ENCODE measurements at places on chromosomes 1 and 21. TPM values are rescaled to one million over a fixed set of nuclear protein-coding genes. Genes with fewer than 3 reads are reported as not detected.
A peak's percentile ranks its signal among the peaks of the same experiment; 100 is the strongest.

DNA sequence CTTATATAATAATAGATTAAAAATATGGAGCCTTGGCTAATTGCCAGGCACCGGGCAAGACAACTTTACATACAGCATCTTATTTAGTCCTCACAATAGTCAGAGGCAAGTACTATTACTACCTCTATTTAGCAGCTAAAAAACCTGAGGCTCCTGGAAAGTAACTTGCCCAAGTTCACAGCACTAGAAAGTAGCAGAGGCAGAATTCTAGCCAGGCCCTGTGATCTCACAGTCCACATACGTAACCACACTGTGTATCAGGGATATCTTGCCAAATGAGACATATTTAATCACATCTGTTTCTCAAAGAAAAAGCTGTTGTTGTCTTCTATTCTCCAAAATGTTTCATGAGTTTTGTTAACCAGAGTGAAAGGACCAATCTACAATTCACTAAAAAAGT is 378.5 kb downstream of the PLPP3 start:
- DNase-seq: no peak

GRCh38 chr21:45864436-45864835 is 117.1 kb upstream of the COL6A1 start:
- DNase-seq: peak; percentile 57

- DNase-seq: no peak
Observed at GRCh38 chr1:8407652-8408051, 89.7 kb downstream of the SLC45A1 start.

DNA sequence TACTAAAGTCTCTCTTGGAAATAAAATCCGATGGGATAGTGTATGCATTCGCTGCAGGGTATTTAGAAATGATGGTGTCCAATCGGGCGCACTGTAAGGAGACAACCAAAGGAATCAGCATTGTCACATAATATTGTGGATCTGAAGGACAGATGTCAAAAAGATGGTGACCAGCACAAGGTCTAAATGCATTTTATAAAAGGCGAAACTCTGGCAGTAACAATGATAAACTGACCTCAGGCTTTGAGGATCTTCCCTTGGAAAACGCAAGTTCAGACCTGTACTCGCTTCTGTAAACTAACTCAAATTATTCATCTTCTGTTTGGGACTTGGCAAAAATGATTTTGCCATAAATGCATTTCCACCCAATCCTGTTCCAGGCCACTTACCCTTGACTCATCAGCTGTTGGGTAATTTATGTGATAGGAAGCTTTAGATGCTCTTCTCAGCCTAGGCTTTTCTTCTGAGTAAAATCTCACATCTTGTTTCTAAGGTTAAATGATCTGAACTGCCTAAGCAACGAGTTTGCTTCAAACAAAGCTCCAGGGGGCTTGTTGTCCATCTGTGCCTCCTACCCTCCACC is 33.8 kb downstream of the STPG1 start:
- no peak for DNase-seq

DNA sequence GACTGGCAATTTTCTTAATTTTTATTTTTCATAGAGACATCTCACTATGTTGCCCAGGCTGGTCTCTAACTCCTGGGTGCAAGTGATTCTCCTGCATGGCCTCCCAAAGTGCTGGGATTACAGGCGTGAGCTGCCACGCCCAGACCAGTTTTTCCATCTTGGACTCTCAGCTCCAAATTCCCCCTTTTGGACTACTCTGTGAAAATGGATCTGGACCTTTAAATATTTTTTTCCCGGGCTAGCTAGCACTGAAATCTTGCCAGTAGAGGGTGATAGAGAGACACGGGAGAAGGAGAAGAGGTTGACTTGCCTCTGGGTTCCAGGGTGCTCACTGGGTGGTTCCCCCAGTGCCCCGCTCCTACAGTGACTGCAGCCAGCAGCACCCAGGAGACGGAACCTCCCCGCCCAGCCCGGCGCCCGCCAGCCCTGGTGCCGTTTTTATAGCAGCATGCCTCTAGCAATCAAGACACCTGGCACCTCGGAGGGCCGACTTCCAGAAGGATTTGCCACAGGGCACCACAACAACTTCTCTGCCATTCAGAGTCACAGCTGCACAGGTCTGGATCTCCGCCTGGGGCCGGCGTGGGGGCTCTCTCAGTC is 34.7 kb upstream of the SCCPDH start:
- DNase-seq: peak; percentile 60

DNA sequence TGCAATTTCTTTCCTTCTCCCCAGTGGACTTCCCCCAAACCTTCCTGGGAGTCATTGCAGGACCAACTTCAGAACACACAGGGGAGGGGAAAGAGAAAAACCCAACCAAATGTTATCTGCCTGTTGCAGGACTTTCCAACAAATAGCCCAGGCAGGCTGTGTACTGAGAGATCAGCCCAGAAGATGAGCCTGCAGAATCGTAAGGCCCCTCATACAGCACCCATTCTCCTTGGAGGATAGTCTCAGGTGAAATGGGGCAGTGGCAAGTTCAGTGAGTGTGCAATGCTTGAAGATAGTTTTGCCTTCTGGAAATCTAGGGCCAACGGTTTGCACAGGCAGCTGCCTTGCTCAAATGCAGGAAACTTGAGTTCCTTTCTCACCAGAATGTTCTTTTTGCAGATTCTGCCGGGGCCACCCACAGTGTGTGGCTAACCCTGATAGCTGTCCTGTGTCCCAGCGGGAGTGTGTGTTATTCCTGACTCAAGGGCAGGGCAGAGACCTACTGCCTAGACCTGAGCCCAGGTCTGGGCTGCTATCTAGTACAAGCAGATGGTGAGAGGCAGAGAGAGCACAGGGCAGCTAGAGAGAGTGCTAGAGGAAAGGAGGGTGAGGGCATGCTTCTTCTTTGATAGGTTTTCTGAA is 48.8 kb downstream of the GADD45A start:
- no peak for DNase-seq

NBPF4 gene
- 0.46 TPM for total RNA-seq

PADI2 gene
- total RNA-seq: 0.89 TPM

Measured in Daoy (cell line).